ENCODE measurements at places on chromosomes 2 and 18.

- peak; percentile 63 for DNase-seq
Measured at GRCh38 chr18:62183578-62184195, 3.2 kb downstream of the PIGN start.

DNA sequence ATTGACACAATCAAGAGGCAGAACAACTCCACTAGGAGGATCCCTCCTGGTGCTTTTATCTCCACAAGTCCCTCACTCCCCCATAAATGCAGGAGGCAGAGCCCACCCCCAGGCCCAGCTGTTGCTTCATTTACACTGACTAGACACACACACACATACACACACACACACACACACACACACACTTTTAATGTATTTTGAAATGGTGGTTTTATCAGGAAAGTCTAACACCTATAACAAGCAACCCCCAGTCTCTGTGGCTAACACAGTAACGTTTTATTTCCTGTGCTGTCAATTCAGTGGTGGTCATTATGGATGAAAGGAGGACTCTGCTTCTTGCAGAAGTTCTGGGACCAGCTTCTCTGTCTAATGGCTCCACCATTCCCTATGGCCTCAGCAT lies 125.4 kb upstream of the FOSL2 start:
- no peak for DNase-seq

GRCh38 chr2:217555081-217555876 lies 447.5 kb downstream of the TNS1 start:
- DNase-seq, result no peak

DNA sequence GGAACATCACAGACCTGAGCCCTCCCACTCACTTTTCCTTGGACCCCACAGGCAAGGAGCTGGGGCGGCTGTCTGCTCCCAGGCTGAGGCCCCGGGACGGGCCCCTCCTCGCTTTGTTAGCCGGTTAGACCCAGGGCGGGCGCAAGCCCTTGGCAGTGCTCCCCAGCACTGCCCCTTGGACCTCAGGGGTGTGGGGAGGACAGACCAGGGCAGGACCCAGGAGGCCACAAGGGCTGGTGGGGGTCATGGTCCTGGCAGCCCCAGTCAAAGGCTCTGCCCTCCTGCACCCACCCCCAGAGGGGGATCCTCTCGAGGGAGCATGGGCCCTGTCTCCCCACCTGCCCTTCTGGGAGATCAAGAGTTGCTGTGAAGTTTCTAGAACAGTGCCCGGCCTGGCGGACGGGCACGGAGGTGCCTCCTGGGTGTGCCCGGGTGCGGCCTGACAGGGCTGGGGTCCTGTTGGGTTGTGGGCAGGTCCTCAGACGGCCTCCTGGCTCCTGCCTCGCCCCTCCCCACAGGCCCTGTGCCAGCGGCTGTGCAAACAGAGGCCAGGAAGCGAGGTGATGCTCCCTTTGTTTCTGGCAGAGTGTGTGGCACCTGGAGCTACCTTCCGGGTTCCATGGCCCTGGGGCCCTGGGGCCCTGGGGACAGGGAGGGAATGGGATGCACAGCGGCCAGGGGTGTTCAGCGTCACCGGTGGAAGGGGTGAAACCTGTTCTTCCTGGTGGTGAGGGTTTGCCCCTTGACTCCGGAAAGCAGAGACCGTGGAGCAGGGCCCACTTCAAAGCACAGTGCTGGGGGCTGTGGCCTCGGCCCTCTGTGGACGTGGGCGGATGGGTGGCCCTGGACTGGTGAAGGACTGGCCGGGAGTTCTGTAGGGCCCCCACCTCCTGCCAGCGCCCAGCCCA lies 2.9 kb upstream of the GAL3ST2 start:
- DNase-seq, result no peak

DNA sequence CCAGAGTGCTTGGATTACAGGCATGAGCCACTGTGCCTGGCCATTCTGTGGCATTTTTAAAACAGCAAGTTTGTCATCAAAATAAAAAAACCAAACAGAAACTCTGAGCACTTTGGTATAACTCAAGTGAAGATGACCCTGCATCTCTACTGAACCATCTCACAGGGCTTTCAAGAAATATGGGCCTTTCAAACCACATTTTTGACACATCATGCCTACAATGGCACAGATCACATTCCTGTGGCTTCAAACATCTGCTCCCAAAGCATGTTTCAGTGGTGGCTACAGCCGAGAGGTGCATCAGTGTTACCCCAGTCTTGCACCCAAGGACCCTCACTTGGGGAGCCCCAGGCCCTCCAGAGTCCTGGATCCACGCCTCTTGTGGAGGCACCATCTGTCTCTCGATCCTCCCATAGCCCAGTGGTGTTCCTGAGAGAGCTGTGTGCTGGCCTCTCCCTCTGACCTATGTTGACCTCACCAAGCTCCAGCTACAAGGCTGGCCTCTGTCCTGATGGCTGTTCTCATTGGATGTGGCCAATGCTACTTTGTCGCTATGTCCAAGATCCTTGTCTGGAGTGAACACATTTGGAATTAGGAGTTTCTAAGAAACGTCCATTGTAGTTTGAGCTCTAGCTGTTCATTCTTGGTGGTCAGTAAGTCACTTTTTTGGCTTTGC lies 55.2 kb upstream of the RALBP1 start:
- DNase-seq, result no peak

- DNase-seq, result no peak
Measured at GRCh38 chr2:77284353-77284752, 237.8 kb downstream of the LRRTM4 start.

DNA sequence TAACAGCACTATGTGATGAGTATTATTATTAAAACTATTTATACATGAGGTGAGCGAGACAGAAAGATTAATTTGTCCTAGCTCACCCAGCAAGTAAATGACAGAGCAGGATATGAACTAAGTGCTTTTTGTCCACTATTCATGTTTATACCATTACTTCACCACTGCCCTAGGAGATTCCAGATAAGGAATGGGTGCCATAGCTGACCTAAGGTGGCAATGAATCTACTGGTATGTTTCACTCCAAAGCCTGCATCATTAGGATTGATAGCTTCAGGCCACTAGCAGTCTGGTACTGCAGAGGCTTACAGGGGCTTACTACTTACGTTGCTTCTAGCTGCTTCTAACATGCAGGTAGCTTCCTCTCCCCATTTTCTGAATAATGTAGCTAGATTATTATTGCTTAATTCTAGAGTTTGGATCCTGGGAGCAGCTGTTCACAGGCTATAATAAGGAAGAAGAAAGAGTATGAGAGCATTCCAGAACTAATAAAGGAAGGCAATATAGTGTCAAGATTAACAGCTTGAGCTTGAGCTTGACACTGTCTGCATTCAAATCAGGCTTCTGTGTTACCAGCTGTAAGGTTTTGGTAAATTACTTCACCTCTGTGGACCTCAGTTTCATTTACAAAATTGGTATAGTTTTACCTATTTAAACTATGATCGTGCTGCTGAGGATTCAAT lies 153.7 kb downstream of the GALNT3 start:
- no peak for DNase-seq

DNA sequence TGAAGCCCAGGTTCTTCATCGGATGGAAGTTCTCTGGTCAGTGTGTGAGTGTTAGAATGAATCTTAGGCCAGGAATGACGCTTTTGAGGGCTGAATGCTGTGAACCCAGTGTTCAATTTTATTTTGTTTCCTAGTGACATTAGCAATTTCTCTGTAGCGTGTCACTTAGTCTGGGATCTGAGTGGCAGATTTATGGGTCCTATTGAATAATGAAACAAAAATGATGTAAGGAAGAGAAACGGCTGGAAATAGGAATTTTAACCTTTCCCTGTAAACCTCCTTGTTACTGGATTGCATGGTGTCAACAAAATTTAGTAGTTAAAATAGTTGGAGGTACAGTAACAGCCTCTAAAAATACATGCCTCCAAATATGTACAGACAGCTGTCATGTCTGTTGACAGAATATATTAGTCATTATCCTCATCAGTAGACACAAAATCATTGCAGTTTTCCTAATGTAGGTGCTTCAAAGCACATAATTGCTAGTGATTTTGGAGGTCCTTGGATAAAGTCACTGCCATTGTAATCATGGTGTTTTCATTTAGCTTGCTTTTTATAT lies 223.8 kb upstream of the SPRED2 start:
- no peak for DNase-seq

DNA sequence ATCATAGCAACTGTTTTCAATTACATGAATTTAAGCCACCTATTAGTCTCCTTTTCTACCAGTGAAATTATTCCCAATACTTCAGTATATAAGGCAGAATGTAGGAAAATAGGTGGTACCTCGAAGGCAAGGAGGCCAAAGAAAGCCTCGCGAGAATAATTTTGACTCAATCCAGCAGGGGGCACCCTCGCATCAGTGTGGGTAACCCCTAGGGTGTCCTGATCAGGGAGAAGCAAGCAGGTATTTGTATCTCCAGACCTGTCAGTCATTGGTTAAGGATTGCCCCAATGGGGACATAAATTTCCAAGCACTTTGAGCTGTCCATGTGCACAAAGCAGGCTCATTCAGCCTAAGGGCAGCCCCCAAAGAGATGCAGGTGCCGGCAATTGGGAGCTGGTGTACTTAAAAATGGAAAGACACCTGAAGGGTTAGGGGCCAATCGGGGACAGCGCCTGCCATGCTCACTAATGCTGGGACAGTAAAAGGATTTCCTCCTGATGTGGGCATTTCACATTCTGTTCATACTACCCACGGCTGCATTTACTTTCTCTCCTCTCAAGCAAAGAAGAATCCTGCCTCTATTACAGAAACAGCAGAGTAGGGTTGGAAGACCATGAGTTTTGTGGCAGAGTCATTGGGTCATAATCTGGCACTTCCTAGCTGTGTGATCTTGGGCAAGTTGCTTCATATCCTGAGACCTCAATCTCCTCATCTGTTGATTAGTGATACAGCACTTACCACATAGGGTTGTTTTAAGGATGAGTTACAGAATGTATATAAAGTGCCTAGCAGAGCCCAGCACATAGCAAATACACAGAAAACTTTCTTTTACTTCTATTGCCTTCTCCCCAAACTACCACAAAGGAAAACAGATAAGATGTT lies 136.1 kb downstream of the ICOS start:
- peak; percentile 14 for DNase-seq

GRCh38 chr2:98726735-98727368 lies 4.1 kb downstream of the MGAT4A start:
- no peak for DNase-seq

GRCh38 chr18:64712035-64712434 lies 563.1 kb upstream of the LINC00305 start:
- DNase-seq, result no peak

DNA sequence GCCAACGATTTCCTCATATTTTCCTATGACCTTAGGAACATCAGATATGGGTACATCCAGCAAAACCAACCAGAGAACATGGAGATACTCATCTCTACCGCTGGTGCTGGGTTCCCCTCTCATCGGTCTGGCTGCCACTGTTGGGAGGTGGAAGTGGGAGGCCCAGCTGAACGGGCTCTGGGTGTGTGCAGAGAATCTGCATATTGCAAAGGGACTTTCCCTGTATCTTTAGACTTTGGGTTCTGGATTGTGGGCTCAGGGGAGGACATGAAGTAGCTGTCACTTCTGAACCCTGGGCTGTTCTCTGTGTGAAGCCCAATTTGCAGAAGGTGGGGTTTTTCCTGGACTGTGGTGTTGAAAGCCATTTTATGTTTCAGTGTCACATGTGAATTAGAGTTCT lies 30.0 kb downstream of the RAPGEF4 start:
- no peak for DNase-seq

- DNase-seq, result no peak
Measured at GRCh38 chr2:38856165-38856564, 19.6 kb downstream of the DHX57 start.

DNA sequence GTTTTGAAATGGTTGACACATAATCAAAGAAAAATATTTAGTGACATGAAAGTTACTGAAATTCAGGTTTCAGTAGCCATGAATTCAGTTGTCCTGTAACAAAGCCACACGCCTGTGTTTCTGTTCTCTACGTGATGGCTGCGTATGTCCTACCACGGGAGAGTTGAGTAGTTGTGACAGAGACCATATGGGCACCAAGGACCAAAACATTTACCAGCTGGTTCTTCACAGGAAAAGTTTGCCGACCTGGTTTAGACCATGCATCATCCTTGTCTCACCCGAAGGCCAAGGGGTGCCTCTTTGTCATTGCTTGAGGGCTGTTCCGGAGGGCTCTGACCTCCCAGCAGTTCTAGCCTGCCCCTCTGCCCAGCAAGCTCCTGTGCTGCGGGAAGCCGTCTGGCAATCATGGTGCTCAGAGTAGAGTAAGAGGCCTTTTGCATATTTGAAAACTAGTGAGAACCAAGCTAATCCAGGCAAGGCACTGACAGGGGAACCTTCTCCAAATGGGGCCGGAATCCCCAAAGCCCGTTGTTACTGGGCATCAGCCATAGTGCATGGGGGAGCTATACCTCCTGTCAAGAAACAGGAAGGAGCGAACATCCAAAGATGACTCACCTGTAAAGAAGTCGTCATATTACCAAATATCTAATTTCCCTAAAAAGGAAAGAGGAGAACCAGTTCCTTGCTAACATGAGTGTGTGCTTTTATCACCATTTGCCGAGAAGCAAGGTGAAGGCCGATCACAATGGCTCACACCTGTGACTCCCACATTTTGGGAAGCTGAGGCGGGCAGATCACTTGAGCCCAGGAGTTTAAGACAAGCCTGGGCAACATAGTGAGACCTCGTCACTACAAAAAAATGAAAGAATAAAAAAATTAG lies 92.6 kb upstream of the RAB12 start:
- no peak for DNase-seq
